ENCODE measurements at places on chromosomes 4 and X.

GRCh38 chr4:98643755-98644154 lies 14.7 kb downstream of the TSPAN5 start:
- no peak for DNase-seq

DNA sequence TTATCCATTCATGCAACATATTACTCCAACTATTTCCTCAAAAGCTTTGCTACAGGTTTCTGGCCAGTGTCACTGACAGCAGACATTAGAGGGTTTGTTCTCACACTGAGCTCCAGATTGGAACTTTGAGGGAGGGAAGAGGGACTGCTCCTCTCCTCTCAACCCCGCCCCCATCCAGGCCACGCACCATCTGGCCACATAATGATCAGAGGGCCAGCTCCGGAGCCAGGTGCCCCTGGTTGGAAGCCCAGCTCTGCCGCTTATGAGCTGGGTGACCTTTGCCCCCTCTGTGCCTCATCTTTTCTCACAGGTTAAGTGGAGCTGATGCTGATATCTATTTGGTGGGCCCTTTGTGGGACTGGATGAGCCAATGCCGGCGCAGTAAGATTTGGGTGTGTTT lies 55.8 kb downstream of the C4orf50 start:
- DNase-seq = no peak

GRCh38 chr4:173494013-173494970 lies 35.7 kb downstream of the HAND2 start:
- DNase-seq = no peak

GRCh38 chrX:55695227-55696018 lies 22.1 kb upstream of the RRAGB start:
- no peak for DNase-seq

GRCh38 chr4:174389439-174389838 lies 105.7 kb downstream of the CEP44 start:
- no peak for DNase-seq

DNA sequence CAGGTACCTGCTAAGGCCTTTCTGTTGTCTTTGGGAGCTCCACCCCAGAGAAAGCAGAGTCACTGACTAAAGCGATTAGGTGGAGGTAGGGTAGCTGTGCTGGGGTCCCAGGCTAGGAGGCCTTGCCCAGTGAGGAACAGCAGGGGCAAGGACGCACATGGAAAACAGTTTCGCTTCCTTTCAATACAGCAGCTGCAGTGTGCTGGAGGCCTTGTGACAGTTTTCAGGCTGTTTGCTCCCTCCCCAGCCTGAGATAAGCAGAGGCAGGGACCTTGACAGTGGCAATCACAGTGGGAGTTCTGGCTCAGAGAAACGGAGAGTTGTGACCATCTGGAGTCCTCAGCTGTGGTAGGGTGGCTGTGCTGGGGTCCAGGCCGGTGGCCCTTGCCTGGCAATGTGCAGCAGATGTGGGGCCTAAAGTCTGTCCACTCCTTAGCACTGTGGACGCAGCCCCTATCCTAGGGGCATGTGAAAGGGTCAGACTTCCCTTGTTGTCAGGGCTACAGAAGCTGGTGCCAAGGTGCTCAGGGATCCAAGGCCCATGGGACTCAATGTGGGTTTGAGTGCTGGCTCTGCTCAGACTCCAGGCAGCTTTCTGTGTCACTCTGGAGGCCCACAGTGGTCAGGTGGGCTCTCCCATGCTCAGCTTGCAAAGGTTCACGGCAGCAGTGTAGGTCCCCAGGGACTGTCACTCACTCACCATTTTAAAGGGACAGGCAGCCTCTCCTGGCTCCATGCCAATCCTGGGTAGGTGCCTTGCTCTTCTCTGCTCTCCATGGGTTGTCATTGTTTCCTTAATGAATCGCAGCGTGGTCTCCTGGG lies 534.9 kb upstream of the FMR1 start:
- DNase-seq = no peak

DNA sequence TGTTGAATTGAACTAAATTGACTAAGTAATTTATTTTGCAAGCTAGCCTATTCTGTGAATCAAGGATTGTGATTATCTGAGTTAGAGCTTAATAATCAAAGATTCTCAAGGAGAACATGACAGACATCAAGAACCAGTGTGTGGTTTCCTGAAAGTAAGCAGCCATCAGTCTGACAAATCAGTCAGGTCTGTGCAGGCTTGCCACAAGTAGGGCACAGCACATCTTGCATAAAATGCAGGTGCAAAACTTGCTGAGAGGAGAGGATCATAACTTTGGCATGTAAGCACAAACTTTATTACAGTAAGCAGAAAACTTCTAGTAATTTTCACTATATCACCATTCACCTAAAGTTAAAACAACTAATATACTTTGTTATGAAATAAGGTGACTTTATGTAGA lies 22.5 kb downstream of the FAM241A start:
- DNase-seq = no peak

GRCh38 chrX:51395810-51396728 lies 63.4 kb downstream of the NUDT10 start:
- no peak for DNase-seq

All from thoracic aorta (tissue), 2 donors.